Dermis microvascular lymphatic vessel endothelial cell (primary cell): ENCODE measurements at places on chromosomes 16 and 17. TPM values are rescaled to one million over a fixed set of nuclear protein-coding genes. Genes with fewer than 3 reads are reported as not detected.

DNA sequence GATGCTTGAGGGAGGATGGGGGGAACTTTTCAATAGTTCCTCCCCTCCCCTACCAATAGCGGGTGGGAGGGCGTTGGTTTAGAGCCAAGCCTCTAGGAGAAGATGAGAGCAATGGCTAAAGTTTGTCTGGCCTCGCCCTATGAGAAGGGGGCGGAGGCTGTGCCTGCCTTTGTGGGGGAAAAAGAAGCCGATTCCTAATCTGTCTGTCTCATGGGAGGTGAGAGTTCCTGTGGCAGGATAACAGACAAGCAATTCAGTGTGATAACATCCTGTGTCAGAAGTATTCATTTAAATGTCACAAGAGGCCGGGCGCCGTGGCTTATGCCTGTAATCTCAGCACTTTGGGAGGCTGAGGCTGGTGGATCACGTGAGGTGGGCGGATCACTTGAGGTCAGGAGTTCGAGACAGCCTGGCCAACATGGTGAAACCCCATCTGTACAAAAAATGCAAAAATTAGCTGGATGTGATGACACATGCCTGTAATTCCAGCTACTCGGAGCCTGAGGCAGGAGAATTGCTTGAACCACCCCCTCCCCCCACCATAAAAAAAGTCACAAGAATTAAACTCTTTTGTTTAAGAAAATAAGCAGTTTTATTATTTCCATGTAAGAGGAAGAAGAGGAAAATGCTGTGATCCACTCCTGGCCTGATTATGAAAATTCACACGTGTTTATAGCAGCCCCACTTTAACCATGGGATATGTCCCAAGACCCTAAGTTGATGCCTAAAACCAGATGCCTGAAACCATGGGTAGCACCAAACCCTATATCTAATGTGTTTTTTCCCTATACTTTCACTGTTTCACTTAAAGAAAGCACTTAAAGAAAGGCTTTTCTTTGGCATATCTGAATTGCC lies 1.7 kb downstream of the SLFN5 start:
- peak; percentile 46 for DNase-seq

DNA sequence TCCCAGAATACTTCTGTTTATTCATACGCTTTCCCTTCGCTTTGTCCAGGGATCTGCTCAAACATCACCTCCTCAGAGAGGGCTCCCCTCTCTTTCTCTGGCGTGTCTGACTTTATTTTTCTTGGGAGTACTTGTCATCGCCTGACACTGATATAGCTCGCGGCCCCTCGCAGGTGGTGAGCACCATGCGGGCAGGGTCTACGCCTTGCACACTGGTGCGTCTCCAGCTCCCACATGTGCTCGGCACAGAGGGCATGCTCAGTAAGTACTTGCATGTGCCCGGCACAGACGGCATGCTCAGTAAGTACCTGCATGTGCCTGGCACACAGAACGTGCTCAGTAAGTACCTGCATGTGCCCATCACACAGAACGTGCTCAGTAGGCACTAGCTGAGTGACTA lies 57.5 kb downstream of the IRF8 start:
- DNase-seq, result no peak

KRT36 gene
- 0.38 TPM in 1 of 2 replicates, not detected in the other for total RNA-seq

DNA sequence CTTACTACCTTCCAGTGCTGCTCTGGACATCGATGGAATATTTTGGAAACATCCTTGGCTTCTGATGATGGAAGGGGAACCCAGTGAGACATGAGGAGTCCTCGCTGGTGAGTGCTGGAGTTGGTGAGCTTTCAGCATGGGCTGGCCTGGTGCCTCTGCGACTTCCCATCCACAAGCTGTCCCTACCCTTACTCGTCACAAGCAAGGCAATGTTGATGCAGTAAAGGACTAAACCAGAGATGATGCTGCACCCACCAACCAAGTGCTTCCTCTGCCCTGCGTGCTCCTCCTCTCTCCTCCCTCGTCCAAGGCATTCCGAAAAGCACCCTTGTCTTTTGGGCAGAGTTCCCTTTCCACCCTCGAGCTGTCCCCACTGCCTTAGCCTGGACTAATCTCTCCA lies 154.7 kb downstream of the GRIN2A start:
- DNase-seq, result no peak
